ENCODE measurements at places on chromosomes 11 and 22.

GRCh38 chr11:112753706-112754105 is 207.5 kb upstream of the NCAM1 start:
- DNase-seq: no peak

GRCh38 chr11:27699926-27700350 is 317 bp downstream of the BDNF start:
- DNase-seq: no peak

DNA sequence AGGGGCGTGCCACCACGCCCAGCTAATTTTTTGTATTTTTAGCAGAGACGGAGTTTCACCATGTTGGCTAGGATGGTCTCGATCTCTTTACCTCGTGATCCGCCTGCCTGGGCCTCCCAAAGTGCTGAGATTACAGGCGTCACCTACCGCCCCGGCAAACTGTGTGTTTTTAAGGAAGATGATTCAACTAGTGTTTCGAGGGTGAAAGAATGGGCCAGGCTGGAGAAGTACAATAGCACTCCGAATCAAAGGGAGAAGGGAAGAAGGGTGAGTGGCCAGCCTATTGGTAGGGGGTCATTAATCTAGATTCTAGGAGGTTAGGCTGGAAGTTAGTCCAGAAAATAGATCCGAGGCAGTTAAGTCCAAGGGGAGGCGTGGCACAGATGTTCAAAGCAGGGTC is 2.9 kb upstream of the CECR2 start:
- DNase-seq: no peak

- no peak for DNase-seq
Observed at GRCh38 chr11:16040151-16040550, 316.2 kb downstream of the SOX6 start.

DNA sequence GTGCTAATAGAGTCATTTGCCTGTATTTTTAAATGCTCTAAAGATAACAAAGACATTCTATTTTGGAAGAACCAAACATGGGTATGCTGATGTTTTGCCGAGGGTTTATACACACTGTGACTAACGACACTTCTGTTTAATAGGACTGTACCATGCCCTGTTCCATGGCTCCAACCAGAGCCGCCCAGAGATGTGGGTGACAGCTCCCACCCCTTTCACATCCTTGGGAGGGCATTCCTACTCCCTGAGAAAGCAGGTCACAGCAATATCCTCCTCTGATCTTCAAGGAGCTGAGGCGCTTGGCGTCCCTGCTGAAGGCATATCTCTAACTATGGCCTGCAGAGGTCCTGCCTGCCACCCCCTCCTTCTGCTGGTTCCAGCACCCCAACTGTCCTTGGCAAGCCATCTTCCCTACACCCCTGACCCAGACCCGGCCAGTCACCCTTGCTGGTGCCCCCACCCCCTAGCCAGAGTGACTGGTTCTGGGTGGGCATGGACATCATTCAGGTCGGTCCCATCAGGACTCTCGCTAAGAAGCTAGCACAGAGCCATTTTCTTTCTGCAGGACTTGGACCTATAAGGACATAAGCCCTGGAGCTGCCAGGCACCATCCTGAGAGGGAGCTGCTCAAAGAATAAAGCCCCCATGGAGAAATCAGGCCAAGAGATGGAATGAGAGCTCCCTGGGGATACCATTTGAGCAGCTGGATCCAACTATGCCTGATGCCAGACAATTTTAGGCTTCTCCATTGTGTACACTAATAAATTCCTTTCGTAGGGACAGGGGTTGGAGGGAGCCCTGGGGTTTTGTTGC is 381.3 kb downstream of the CTTN start:
- no peak for DNase-seq

DNA sequence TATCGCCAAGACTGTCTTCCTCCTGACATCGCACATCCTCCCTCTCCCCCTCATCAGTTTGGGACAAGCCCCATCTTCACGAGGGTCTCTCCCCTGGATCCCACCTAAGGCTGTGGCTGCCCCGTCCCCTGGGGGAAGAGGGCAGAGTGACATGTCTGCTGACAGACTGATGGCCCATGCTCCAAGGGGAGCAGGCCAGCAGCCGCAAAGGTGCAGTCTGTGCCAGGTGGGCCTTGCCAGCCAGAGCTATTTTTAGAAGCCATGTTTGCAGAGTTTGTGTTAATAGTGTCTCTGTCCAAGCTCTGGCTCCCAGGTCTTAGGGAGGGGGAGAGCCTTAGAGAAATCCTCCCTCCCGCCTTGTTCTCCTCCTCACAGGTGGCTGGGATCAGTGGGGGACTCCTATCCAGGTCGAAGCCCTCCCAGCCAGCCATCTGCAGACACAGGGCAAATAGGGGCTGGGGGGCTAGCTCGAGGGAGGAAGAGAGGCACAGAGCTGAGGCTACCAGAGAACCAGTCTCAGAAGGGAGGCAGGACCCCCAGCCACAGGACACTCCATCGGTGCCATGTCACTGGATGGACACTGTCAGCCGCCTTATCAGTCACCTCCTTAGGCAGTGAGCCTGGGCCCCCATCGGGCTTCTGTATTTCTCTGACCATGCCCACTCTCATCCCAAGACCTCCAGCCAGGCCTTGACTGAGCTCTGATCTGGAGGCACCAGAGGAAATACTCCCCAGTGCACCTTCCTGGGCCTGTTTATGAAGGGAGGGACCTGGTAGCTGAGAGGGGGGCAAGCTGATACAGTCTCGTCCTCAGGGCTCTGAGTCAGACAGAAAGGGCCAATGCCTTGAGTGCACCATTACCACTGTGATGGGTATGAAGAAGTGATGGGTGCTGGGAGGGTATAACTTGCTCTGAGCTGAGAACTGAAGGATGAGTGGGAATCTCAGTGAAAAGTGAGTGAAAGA is 49.3 kb downstream of the CHRDL2 start:
- peak; percentile 73 for DNase-seq

DNA sequence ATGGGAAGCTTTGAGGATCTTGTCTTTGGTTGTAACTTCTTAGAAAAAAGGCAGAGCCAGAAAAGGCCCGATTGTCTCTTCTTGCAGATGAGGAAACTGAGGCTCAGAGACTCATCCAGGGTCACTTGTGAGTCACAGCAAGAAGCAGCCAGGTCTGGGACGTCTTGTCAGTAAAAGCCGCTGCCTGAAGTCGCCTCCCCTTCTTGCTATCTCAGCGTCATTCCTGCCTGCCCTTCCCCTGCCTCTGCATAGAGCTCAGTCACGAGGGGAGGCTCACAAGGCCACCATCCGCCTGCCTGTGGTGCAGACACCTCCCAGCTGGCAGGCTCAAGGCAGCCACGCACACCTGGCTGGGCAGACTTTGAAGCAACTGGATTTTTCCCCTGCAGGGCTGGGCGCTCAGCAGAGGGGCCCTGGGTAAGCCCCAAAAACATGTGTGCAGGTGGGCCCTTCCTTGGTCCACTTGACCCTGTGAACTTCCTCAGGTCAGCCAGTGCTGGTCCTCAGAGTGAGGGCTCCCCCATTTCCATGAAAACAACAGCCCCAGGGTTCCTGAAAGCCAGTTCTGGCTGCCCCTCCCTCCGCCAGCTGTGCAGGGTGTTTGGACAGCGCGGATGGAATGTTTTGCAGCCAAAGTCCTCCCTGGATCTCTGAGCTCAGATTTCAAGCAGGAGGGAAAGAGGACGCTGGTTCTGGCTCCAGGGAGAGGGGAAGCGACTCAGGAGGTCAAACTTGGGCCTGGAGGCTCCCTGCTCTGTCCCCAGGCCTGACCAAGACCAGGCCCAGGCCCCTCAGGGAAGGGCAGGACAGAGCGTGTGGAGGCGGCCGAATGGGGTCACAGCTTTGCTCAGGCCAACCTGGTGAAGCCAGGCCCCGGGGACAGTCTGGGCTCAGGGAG is 6.0 kb upstream of the RAB3IL1 start:
- no peak for DNase-seq

- no peak for DNase-seq
Observed at GRCh38 chr22:50011447-50012210, 936 bp downstream of the IL17REL start.

GRCh38 chr22:31790240-31790639 is 36.4 kb downstream of the DEPDC5 start:
- no peak for DNase-seq

GRCh38 chr11:9574622-9575259 is 1.3 kb downstream of the WEE1 start:
- peak; percentile 23 for DNase-seq

GRCh38 chr11:129374993-129375750 is 476 bp upstream of the BARX2 start:
- DNase-seq: peak; percentile 9

- DNase-seq: no peak
Observed at GRCh38 chr22:39133871-39134270, 18.6 kb downstream of the CBX7 start.

DNA sequence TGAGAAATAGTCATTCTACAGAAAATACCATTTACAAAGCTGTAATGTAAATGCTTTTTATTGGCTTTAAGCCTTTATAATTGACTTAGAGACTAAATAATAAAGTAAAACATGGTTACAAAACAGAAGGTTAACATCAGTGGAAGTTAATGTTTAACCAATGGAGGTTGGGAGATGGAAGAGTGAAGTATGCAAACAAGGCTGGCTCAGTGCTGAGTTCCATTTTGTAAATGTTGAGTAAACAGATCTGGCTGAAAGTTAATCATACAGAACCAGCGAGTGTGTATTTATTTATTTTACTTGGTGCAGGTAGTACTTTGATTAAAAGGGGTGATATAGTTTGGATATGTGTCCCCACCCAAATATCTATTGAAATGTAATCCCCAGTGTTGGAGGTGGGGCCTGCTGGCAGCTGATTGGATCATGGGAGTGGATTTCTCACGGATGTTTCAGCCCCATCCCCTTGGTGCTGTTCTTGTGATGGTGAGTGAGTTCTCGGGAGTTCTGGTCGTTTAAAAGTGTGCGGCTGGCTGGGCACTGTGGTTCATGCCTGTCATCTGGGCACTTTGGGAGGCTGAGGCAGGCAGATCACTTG is 827.4 kb downstream of the OPCML start:
- DNase-seq: no peak

DNA sequence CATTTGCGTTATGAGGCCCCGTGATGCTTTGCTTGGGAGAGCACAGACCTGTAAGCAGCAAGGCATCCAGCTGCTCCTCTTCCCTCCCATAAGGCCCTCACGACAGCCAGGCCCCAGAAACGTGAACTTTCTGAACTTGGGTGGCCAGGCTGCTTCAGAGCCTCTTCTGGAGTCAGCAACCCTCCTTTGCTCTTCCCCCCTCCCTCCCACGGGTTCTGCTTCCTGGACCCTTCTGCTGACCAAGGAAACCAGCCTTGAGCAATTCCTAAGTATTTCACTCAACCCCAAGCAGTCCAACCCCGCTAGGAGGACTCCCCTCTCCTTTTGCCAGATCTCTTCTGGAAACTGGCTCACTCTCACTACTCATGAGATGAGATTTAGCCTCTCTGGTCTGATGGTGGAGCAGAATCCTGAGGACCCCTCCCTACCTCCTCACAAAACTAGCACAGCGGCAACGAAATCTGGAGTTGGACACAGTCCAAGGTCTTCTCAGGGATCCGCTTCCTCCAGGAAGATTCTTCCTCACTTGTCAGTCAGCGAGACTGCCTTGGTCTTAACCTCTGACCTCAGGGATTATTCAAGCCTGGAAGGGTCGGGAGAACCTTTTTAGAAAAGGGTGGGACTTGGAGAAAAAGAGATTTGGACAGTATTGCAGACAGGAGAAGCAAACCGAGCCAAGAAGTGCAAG is 86.2 kb downstream of the UBASH3B start:
- peak; percentile 16 for DNase-seq

DNA sequence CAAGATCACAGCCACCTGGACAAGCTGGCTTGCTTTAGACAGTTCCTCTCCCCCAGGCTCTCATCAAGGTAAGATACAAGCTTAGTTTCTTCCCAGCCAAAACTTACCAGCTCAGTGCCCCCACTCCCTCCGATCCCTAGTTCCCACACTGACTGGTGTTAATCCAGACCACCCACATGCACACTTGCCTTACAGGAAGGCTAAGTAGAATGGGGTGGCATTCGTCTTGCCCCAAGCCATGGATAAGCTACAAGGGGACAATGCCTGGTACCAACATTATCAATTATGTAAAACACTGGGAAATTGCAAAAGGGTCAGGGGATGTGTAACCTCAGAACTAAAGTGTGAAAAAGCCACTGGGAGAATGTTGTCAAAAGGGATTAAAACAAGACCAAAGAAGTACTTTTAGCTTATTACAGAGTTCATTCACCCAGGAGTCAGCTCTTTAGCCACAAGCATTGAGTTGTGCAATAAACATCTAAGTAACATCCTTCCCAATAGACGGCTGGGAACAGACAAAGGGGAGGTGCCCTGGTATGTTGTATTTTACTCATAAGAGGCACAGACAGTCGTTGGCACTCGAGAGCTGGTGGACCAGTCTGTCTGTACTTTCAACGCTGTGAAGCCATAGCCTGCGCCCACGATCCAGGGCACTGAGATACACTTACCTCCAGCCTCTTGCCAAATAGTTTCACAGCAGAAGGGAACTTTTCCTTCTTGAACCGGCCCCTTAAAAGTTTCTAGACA is 1.1 kb downstream of the DHCR7 start:
- peak; percentile 67 for DNase-seq

DNA sequence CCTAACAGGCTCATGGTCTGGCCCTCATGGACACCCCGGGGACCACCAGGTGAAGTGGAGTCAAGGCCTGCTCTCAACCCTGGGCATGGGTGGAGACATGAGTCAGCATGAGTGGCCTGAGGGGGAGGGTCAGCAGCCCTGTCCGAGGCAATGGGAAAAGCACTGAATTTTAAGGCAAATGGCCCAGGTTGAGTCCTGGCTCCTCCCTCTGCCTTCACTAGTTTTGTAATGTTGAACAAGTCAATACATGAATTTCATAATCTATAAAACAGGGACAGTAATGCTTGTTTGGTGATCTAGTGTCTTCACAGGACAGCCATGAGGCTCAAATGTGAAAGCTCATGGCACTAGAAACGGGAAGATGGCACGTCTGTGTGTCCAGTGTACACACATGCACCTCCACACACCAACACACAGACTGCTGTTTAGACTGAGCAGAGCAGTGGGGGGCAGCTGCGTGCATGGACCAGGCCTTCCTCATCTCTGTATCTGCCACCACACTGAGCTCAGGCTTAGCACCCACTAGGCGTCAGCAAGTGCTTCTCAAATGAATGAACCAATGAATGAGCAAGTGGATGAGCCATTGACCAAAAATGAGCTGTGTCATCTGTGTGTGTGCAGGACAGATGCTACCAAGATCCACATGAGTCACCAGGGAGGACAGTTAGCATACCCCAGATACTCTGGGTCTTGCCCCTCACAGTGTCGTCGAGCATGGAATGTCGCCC is 63.4 kb downstream of the NRXN2 start:
- no peak for DNase-seq

DNA sequence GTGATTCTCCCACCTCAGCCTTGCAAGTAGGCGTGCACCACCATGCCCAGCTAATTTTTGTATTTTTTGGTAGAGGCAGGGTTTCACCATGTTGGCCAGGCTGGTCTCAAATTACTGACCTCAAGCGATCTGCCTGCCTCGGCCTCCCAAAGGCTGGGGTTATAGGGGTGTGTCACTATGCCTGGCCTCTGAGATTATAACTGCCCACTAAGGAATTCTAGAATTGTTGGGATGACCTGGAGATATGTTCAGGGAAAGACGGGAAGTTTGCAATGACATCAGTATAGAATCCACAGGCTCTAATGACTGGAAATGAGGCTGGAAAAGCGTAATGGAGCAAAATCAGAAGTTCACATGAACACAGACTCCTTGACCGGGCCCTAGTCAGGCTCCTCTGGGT is 62.2 kb downstream of the CLMP start:
- DNase-seq: no peak

Measured in NCI-H226 (cell line).